ENCODE measurements at places on chromosomes 5 and 9. TPM values are rescaled to one million over a fixed set of nuclear protein-coding genes. Genes with fewer than 3 reads are reported as not detected.
A peak's percentile ranks its signal among the peaks of the same experiment; 100 is the strongest.

- no peak for DNase-seq
These were observed 100.8 kb upstream of the DHFR start for GRCh38 chr5:80755626-80756025.

- peak; percentile 49 for DNase-seq
These were observed 69.8 kb downstream of the ICE1 start for GRCh38 chr5:5492087-5492933.

- peak; percentile 37 for DNase-seq
These were observed 496.8 kb downstream of the MAT2B start for GRCh38 chr5:164002214-164002613.

DNA sequence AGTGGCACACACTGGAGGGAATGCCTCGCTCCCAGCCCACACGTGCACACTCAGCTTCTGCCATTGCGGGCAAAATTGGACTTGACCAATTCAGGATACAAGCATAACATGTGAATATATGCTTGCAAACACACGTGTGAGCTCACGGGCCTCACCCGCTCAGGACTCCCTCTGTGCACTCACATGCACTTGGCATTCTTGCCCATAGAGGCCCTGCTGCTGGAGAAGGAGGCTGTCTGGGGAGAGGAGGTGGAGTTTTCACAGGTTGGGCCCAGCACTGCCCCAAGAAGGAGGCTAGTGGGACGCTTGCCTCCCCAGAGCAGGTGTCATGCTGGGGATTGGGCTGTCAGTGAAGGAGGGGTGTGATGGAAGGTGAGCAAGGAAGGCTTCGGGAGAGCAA is 1.7 kb downstream of the MYMK start:
- DNase-seq, result no peak

- DNase-seq, result no peak
These were observed 73.9 kb downstream of the WNK2 start for GRCh38 chr9:93257808-93258331.

- no peak for DNase-seq
These were observed 57.6 kb downstream of the OTULIN start for GRCh38 chr5:14721990-14722656.

Gene RAI14
- total RNA-seq, result 369 TPM

Gene PLGRKT
- 21.2 TPM for total RNA-seq

Gene PDLIM4
- 65.7 TPM for total RNA-seq
